Activated naive CD8-positive, alpha-beta T cell treated with anti-CD3 and anti-CD28 coated beads for 36 hours (primary cell): ENCODE measurements at places on chromosomes 4 and X.

- no peaks in the 10 kb centered on the region for H3K36me3 ChIP-seq
- H3K27me3 ChIP-seq = peaks cover 13% of the 10 kb centered on the region
- no peak overlapping the region for H3K4me3 ChIP-seq
- no peak for DNase-seq
- peaks cover 10% of the 10 kb centered on the region for H3K4me1 ChIP-seq
- H3K27ac ChIP-seq = no peak overlapping the region
Observed at GRCh38 chr4:182492423-182492822, 249.2 kb downstream of the TENM3 start.

DNA sequence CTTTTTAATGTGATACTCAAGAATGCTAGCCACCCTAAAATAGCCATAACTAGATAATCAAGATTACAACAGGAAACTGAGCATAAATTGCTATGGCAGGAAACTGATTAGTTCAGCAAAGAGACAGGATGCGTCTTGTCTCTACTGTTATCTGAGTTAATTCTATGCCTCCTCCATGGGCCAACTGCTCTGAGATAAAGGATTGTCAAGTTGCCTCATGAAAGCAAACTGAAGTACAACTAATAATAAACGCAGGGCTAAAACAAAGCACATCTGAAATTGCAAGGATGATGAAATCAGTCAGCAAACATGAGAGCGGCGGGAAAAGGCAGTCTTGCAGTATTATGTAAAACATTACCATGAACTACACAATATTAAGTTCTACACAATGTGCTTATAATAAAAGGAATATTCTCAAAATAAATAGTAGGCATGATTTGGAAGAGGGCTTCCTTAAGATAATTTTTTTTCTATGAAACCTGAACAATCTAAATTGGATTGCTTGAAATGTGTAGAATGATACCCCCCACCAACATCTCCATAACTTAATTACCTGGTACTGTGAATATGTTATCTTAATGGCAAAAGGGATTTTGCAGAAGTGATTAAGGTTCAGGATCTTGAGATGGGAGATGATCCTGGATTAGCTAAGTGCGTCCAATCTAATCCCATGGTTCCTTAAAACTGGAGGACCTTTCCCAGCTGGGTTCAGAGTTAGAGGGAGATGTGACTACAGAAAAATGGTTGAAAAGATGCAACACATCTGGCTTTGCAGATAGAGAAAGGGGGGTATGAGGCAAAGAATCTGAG lies 65.9 kb downstream of the ANTXR2 start:
- peak; percentile 1 for DNase-seq
- peaks cover 38% of the 10 kb centered on the region for H3K4me1 ChIP-seq
- H3K36me3 ChIP-seq = peaks cover 36% of the 10 kb centered on the region
- H3K4me3 ChIP-seq = no peak overlapping the region

DNA sequence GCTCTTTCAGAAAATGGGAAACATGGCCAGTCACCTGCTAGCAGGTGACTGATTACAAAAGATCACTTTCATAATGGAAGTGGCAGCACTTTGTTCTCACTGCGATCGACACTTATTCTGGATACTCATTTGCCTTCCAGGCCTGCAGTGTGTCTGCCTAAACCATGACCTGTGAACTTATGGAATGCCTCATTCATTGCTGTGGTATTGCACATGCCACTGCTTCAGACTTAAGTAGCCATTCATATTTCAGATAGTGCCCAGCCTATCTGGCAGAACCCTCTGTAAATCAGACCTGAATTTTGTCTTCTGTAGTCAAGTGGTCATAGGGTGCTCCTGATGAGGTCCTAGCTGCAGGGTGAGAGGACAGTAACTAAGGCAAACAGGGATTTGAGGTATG lies 23.3 kb upstream of the MGST2 start:
- H3K36me3 ChIP-seq = no peaks in the 10 kb centered on the region
- H3K27ac ChIP-seq = no peak overlapping the region
- H3K4me3 ChIP-seq = no peak overlapping the region
- no peak for DNase-seq
- H3K27me3 ChIP-seq = no peaks in the 10 kb centered on the region

- H3K27ac ChIP-seq = no peak overlapping the region
- DNase-seq = no peak
- H3K4me1 ChIP-seq = peaks cover 6% of the 10 kb centered on the region
Observed at GRCh38 chrX:20393944-20394343, 127.2 kb upstream of the RPS6KA3 start.

DNA sequence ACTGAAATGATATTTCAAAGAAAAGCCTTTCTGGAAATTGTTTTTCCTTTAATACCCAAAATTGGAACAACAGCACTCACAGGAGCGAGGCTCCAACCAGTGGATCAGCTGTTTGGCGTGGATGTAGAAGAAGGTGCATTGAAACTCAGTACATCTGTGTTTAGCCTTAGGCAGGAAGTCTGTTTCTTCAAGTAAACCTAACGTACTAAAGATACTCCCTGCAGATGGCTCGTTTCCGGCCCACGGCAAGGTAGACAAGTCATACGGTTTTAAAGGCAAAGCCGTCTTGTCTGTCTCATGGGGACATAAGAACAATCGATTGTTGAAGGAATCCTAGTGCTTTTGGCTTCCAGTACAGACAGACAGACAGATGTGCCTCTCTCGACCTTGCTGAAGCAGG lies 50.0 kb upstream of the CLCN4 start:
- H3K4me1 ChIP-seq = peaks cover 50% of the 10 kb centered on the region
- peak; percentile 38 for DNase-seq
- peaks cover 27% of the 10 kb centered on the region for H3K36me3 ChIP-seq
- H3K4me3 ChIP-seq = peak overlapping the region; percentile 29

DNA sequence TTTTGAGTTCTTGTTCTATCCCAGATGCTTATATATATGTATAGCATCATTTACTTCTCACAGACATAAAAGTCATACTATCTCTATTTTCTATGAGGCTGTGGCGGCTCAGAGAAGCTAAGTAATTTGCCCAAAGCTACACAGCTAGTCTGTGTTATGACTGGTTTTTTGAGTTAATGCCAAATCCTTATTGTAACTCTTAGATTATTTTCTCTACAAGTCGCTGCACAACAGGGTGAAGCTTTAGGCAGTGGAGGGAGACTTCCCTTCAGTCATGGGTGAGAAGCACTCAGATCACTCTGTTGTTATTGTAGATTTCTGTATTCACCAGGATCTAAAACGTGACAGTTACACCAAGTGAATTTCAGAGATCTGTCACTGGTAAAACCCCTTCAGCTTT lies 48.1 kb downstream of the WWC2 start:
- peaks cover 6% of the 10 kb centered on the region for H3K27me3 ChIP-seq
- peaks cover 3% of the 10 kb centered on the region for H3K4me1 ChIP-seq
- H3K36me3 ChIP-seq = no peaks in the 10 kb centered on the region

DNA sequence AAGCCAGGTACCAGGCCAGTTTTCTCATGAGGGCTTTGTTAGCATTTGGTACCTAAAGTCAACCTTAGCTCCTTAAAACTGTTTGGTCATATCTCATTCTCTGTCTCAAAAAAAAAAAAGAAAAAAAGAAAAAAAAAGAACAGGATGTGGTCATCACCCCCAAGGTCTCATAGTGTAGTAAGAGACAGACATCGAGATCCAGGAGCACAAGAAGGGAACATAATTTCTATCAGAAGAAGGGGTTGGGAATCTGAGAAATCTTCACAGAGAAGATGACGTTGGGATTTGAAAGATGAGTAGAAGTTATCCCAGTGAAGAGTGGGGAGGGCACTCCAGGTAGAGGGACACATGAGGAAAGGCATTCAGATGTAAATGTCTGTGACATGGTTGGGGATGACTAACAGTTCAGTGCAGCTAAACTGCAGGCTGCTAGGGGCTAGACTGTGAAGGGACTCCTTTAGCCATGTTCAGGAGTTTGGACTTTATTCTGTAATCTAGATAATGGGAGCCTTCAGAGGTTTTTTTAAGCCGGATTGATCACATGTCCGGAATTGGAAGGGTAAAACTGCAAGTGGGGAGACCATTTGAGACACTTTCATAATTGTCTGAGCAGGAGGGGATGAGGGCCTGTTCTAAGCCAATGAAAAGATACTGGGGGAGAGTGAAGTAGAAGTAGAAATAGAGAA lies 26.9 kb upstream of the GJB1 start:
- DNase-seq = no peak
- peak overlapping the region; percentile 92 for H3K4me3 ChIP-seq
- H3K4me1 ChIP-seq = peaks cover 24% of the 10 kb centered on the region
- H3K27me3 ChIP-seq = no peaks in the 10 kb centered on the region
- peak overlapping the region; percentile 93 for H3K27ac ChIP-seq
- peaks cover 9% of the 10 kb centered on the region for H3K36me3 ChIP-seq

DNA sequence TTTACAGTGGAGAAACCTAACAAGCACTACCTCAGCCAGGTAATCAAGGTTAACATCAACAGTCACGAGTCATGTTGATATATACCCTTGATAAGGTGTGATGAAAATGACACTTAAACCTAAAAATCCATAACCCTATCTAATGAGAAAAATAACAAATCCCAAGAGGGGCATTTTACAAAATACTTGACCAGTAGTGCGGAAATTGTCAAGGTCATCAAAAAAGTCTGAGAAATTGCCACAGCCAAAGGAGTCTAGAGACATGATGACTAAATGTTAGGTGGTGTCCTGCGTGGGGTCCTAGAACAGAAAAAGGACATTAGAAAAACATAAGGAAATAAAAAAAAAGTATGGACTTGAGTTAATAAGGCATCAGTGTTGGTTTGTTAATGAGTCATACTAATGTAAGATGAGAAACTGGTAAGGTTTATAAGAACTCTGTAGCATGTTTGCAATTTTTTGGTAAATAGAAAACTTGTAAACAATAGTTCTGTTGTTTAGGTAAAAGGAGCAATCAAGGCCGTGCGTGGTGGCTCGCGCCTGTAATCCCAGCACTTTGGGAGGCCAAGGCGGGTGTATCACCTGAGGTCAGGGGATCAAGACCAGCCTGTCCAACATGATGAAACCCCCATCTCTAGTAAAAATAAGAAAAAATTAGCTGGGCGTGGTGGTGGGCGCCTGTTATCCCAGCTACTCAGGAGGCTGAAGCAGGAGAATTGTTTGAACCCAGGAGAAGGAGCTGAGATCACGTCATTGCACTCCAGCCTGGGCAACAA lies 2.9 kb downstream of the RPL36A start:
- H3K36me3 ChIP-seq = peaks cover 37% of the 10 kb centered on the region
- peaks cover 18% of the 10 kb centered on the region for H3K4me1 ChIP-seq
- H3K27me3 ChIP-seq = peaks cover 4% of the 10 kb centered on the region
- peak overlapping the region; percentile 98 for H3K27ac ChIP-seq
- peak overlapping the region; percentile 95 for H3K4me3 ChIP-seq
- no peak for DNase-seq

DNA sequence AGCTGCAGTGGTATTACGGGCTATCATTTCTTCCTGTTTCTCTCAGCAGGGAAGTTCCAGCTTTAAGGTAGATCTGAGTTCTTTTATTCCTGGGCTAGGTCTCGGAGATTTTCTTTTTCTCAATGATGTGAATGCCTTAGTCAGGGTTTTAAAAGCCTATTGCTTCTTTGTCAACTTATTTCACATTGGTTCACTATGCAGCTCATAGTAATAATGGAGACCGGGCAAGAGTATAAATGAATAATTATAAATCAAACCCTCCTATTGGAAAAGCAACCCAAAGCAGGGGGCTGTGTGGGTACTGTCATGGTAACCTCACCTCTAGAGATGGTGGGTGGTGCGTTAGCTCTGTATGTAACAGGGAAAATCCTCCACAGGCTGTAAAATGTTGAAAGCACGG lies 563.6 kb downstream of the RPA4 start:
- H3K4me3 ChIP-seq = no peak overlapping the region
- no peaks in the 10 kb centered on the region for H3K36me3 ChIP-seq

GRCh38 chrX:147962476-147962875 lies 18.7 kb upstream of the FMR1NB start:
- H3K27ac ChIP-seq = no peak overlapping the region
- H3K4me3 ChIP-seq = no peak overlapping the region
- peaks cover 1% of the 10 kb centered on the region for H3K36me3 ChIP-seq
- no peaks in the 10 kb centered on the region for H3K4me1 ChIP-seq
- DNase-seq = no peak

GRCh38 chr4:7741946-7742806 lies 197.5 kb downstream of the AFAP1 start:
- no peak for DNase-seq
- no peaks in the 10 kb centered on the region for H3K36me3 ChIP-seq
- no peak overlapping the region for H3K27ac ChIP-seq
- no peaks in the 10 kb centered on the region for H3K4me1 ChIP-seq
- H3K27me3 ChIP-seq = peaks cover 5% of the 10 kb centered on the region
- H3K4me3 ChIP-seq = no peak overlapping the region

DNA sequence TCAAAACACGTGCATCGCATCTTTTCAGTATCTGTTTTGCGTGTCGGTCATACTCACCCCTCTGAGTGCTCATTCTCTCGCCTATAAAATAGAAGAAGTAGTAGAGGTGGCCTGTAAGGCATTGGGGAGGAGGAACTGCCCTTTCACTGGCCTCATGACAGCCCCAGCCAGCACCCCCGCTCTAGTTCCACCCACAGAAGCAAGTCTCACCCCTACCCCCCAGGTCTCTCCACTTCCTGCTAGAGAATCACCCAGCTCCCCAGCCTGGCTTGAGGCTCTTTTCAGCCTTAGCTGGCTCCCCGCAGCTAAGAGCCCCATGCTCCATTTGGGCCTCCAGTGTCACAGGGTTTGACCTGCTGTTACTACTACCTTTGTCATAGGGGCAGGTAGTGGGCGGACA lies 11.8 kb downstream of the HDAC6 start:
- no peaks in the 10 kb centered on the region for H3K27me3 ChIP-seq
- DNase-seq = no peak
- no peaks in the 10 kb centered on the region for H3K4me1 ChIP-seq
- no peak overlapping the region for H3K27ac ChIP-seq
- H3K36me3 ChIP-seq = peaks cover 2% of the 10 kb centered on the region
- H3K4me3 ChIP-seq = no peak overlapping the region

GRCh38 chr4:186554539-186554913 lies 841 bp downstream of the MTNR1A start:
- no peak for DNase-seq

DNA sequence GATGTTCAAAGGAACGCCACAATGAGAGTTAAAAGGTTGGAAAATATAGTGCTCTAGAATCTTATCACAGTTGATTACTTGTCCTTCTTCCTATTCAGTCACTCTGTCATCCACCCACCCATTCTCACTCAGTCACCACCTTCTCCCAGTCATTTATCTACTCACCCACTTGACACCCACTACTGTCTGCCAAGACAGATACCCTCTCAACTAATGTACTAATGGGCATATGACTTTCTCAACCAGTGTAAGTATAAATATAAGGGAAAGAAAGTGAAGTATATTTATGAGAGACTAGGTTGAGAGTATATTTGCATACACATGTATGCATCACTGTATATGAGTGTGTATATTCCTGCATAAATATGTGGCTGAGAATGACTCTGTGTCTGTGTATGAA lies 20.0 kb downstream of the MID2 start:
- H3K27me3 ChIP-seq = no peaks in the 10 kb centered on the region
- H3K4me3 ChIP-seq = no peak overlapping the region
- DNase-seq = no peak
- peaks cover 8% of the 10 kb centered on the region for H3K36me3 ChIP-seq

- no peaks in the 10 kb centered on the region for H3K27me3 ChIP-seq
- H3K36me3 ChIP-seq = peaks cover 17% of the 10 kb centered on the region
- peaks cover 10% of the 10 kb centered on the region for H3K4me1 ChIP-seq
- DNase-seq = no peak
- H3K27ac ChIP-seq = no peak overlapping the region
Observed at GRCh38 chr4:4396628-4397440, 9.9 kb downstream of the NSG1 start.

GRCh38 chrX:21408788-21409187 lies 34.6 kb downstream of the CNKSR2 start:
- H3K36me3 ChIP-seq = peaks cover 13% of the 10 kb centered on the region
- peaks cover 6% of the 10 kb centered on the region for H3K4me1 ChIP-seq
- DNase-seq = no peak
- H3K27me3 ChIP-seq = no peaks in the 10 kb centered on the region
- no peak overlapping the region for H3K4me3 ChIP-seq

GRCh38 chrX:3697701-3698279 lies 15.7 kb downstream of the PRKX start:
- H3K36me3 ChIP-seq = peaks cover 18% of the 10 kb centered on the region
- DNase-seq = no peak
- no peaks in the 10 kb centered on the region for H3K27me3 ChIP-seq
- H3K27ac ChIP-seq = no peak overlapping the region
